ENCODE measurements at places on chromosomes 11 and 22.

- H3K27ac ChIP-seq = no peak overlapping the region
- H3K4me1 ChIP-seq = no peaks in the 10 kb centered on the region
- H3K4me3 ChIP-seq = no peak overlapping the region
- no peak for DNase-seq
Observed at GRCh38 chr11:124036666-124037065, 4.5 kb downstream of the OR10G7 start.

- no peaks in the 10 kb centered on the region for H3K4me1 ChIP-seq
- peak; percentile 74 for DNase-seq
- no peak overlapping the region for H3K4me3 ChIP-seq
- no peaks in the 10 kb centered on the region for H3K36me3 ChIP-seq
- H3K27ac ChIP-seq = no peak overlapping the region
Observed at GRCh38 chr11:126669416-126669815, 313.9 kb downstream of the ST3GAL4 start.

- H3K27ac ChIP-seq = no peak overlapping the region
- no peaks in the 10 kb centered on the region for H3K4me1 ChIP-seq
- no peaks in the 10 kb centered on the region for H3K36me3 ChIP-seq
- no peak for DNase-seq
- no peak overlapping the region for H3K4me3 ChIP-seq
Observed at GRCh38 chr11:118033443-118033842, 43.4 kb upstream of the TMPRSS4 start.

- peaks cover 16% of the 10 kb centered on the region for H3K4me1 ChIP-seq
- no peak overlapping the region for H3K4me3 ChIP-seq
- no peaks in the 10 kb centered on the region for H3K36me3 ChIP-seq
Observed at GRCh38 chr11:19392847-19393518, 152.2 kb upstream of the E2F8 start.

GRCh38 chr11:88541006-88541405, 203.5 kb upstream of the CTSC start:
- no peak overlapping the region for H3K27ac ChIP-seq
- H3K27me3 ChIP-seq = no peaks in the 10 kb centered on the region
- H3K36me3 ChIP-seq = no peaks in the 10 kb centered on the region
- DNase-seq = no peak

DNA sequence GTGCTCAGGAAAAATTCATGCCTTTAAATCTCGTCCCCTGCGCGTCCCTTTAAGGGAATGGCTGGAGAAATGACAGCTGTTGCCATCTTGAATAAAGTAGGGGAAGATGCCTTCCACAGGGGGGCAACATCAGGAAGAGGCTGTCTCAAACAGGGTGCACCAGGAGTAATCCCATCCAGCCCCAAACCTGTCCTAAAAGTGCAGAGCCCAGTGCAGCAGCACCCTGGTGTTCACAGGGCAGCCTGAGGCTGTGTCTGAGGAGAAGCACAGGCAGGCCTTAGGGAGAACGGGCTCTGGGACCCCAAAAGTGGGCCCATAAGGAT, 10.8 kb upstream of the C11orf96 start:
- no peak overlapping the region for H3K27ac ChIP-seq
- H3K4me3 ChIP-seq = no peak overlapping the region
- no peaks in the 10 kb centered on the region for H3K36me3 ChIP-seq
- H3K27me3 ChIP-seq = peaks cover 8% of the 10 kb centered on the region
- DNase-seq = no peak

DNA sequence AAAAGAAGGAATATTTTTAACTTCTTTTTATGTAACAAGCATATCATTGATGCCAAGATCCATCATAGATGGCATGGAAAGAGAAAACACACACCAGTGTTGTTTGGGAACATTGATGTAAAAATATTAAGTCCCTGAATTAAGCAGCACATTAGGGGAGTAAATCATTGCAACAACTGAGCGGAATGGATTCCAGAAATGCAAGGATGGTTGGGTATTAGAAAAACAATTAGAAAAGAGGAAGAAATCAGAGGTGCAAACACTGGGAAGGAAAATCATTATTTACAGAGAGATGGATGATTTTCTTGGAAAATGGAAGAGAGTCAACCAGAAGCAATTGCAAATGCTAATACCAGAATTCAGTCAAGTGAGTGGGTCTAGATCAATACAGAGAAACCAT, 8.1 kb downstream of the SMIM38 start:
- no peak for DNase-seq
- no peaks in the 10 kb centered on the region for H3K36me3 ChIP-seq
- no peak overlapping the region for H3K4me3 ChIP-seq
- no peak overlapping the region for H3K27ac ChIP-seq
- peaks cover 14% of the 10 kb centered on the region for H3K4me1 ChIP-seq
- H3K27me3 ChIP-seq = no peaks in the 10 kb centered on the region

GRCh38 chr11:74720596-74721478, 10.4 kb downstream of the CHRDL2 start:
- no peak overlapping the region for H3K4me3 ChIP-seq
- H3K27me3 ChIP-seq = no peaks in the 10 kb centered on the region
- H3K36me3 ChIP-seq = no peaks in the 10 kb centered on the region
- DNase-seq = peak; percentile 89
- H3K4me1 ChIP-seq = peaks cover 51% of the 10 kb centered on the region

- no peak overlapping the region for H3K4me3 ChIP-seq
- H3K27ac ChIP-seq = no peak overlapping the region
- DNase-seq = no peak
- no peaks in the 10 kb centered on the region for H3K36me3 ChIP-seq
- no peaks in the 10 kb centered on the region for H3K4me1 ChIP-seq
Observed at GRCh38 chr11:113247966-113248365, 66.4 kb upstream of the TTC12 start.

DNA sequence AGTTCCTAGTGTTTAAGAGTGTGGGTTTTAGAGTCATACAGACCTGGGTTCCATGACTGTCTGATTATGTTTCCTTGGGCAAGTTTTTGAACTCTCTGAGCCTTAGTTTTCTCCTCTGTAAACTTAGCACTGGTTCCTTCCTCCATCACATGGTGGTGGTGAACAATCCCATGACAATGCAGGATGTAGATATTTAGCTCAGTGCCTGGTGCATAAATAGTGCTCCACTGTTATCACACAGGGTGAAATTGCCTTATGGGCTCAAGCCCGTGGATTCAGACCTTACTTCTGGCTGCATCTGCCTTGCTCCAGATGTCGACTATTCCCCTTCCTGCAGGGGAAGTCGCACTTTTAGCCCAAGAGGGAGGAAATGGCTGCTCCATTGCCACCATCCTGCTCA, 62.7 kb downstream of the LDLRAD3 start:
- peaks cover 14% of the 10 kb centered on the region for H3K4me1 ChIP-seq
- H3K36me3 ChIP-seq = no peaks in the 10 kb centered on the region
- no peak overlapping the region for H3K27ac ChIP-seq
- no peak overlapping the region for H3K4me3 ChIP-seq

DNA sequence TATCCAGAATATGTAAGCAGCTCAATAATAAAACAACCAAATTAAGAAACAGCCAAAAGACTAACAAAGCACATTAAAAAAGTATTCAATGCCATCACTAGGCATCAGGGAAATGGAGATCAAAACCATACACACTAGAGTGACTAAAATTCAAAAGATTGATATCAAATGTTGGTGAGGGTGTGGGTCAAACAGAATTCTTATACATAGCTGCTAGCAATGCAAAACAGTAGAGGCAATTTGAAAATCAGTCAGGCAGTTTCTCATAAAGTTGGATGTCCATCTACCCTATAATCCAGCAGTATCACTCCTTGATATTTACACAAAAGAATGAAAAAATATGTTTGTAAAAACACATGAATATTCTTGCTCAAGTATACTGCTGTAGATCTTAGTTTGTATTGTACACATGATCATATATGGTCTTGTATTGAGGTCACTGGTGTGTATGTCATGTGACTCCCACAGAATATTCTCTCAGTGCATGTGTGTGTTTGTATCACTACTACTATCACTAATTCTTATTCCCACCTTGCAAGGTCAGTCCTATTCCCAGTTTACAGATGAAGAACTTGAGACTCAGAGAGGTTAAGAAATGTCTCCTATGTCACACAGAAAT, 54.9 kb downstream of the SLC5A1 start:
- H3K36me3 ChIP-seq = no peaks in the 10 kb centered on the region
- H3K27me3 ChIP-seq = 0 out of 2 replicates have a peak, but pooled peaks cover 3% of the 10 kb centered on the region
- H3K4me1 ChIP-seq = no peaks in the 10 kb centered on the region

DNA sequence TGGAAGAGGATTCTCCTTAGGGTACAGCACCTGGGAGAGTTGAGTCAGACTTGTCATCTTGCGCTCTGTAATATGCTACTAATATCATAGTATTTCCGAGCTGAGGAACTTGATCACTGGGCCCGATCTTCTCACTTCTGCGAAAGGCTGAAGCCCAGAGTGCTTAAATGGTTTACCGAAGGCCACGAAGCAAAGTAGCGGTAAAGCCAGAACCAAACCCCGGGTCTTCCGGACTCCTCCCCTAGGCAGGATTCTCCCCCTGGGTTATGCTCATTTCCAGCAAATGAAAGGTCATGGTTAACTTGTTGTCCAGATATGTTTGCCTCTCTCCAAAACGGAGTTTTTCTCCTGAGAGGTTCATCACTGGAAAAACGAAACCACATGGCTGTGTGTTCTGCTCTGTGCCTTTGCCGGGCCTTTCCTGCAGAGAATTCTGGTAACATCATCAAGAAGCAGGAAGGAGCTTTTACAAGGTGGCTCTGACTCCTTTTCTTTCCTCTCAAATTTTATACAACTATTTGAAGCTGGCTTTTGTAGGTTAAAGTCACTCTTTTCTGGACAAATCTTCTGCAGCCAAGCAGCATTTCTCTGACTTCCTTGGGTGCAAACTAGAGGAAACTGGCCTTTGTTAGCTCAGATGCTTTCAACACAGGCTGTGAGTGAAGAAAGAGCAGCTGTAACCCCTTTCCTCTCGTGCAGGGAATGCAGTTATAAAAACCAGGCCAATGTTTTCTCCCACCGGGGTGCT, 35.5 kb downstream of the UBASH3B start:
- no peaks in the 10 kb centered on the region for H3K36me3 ChIP-seq
- peak; percentile 57 for DNase-seq
- H3K27me3 ChIP-seq = no peaks in the 10 kb centered on the region

GRCh38 chr11:133896028-133896427, 50.7 kb upstream of the SPATA19 start:
- H3K27me3 ChIP-seq = no peaks in the 10 kb centered on the region
- DNase-seq = no peak
- H3K4me3 ChIP-seq = no peak overlapping the region
- H3K4me1 ChIP-seq = no peaks in the 10 kb centered on the region
- no peaks in the 10 kb centered on the region for H3K36me3 ChIP-seq
- no peak overlapping the region for H3K27ac ChIP-seq

DNA sequence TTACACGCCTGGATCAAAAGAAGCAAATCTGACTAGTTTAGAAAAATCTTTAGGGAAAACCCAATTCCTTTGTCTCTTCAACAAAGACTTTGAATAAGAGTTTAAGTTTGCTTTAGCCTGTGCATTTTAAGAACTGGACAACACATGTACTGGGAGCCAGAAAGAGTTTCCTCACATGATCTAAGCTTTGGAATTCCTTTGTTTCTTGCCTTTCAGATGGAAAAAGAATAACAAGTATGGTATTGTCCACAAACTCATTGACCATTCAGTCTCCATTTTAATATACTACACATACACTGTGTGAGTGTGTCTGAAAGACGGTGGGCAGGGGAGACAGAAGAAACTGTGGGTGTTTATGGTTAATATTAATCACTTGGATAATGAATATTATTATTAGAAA, 205.6 kb downstream of the MAML2 start:
- DNase-seq = no peak
- no peaks in the 10 kb centered on the region for H3K27me3 ChIP-seq
- no peaks in the 10 kb centered on the region for H3K36me3 ChIP-seq

- DNase-seq = no peak
- H3K27me3 ChIP-seq = no peaks in the 10 kb centered on the region
- H3K4me3 ChIP-seq = no peak overlapping the region
Observed at GRCh38 chr11:113251281-113251680, 63.1 kb upstream of the TTC12 start.

GRCh38 chr11:92226331-92227229, 2.0 kb downstream of the FAT3 start:
- no peaks in the 10 kb centered on the region for H3K36me3 ChIP-seq
- H3K4me3 ChIP-seq = peak overlapping the region; percentile 47
- DNase-seq = no peak
- H3K4me1 ChIP-seq = peaks cover 1% of the 10 kb centered on the region
- H3K27ac ChIP-seq = no peak overlapping the region

DNA sequence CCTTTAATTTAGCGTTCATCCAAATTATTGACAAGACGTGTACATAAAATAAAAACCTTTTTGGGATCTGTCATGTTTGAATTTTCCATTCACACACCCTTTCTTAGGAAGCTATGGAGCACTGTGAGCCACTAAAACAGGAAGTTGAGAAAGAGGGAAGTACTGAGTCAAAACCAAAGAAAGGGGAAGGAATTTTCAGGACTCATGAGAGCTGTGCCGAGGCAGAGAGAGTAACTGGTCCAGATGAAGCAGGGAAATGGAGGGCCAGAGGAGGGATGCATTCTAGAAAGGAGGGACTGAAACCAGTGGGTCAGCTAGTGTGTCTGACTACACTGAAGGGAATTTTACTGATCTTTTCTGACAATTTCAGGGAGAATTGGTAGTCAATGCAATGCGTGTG, 24.9 kb downstream of the APLP2 start:
- no peak for DNase-seq
- H3K4me1 ChIP-seq = peaks cover under 1% of the 10 kb centered on the region
- H3K27ac ChIP-seq = no peak overlapping the region
- H3K27me3 ChIP-seq = peaks cover 10% of the 10 kb centered on the region
- H3K4me3 ChIP-seq = no peak overlapping the region

DNA sequence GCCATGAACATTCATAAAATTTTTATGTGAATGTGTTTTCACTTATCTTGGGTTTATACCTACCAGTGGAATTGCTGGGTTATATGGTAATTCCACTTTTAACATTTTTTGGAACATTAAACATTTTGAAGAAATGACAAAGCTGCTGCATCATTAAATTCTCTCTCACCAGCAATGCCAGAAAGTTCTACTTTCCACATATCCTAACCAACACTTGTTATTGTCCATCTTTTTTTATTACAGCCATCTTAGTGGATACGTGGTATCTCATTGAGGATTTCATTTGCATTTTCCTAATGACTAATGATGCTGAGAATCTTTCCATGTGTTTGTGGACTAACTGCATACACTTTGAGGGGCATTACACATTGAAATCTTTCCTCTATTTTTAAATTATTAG, 122.6 kb downstream of the SIK3 start:
- H3K27me3 ChIP-seq = no peaks in the 10 kb centered on the region
- no peaks in the 10 kb centered on the region for H3K4me1 ChIP-seq
- no peak overlapping the region for H3K27ac ChIP-seq
- DNase-seq = no peak

Data from IMR-90 (cell line).